M059J (cell line): ENCODE measurements at places on chromosomes 6 and 20. TPM values are rescaled to one million over a fixed set of nuclear protein-coding genes. Genes with fewer than 3 reads are reported as not detected.

- no peak for DNase-seq
These were observed 32.7 kb downstream of the TRDN start for GRCh38 chr6:123604067-123604466.

GRCh38 chr6:12527339-12527738 is 189.2 kb upstream of the PHACTR1 start:
- peak; percentile 76 for DNase-seq

- DNase-seq = no peak
These were observed 144.2 kb downstream of the PREX1 start for GRCh38 chr20:48683467-48684175.

DNA sequence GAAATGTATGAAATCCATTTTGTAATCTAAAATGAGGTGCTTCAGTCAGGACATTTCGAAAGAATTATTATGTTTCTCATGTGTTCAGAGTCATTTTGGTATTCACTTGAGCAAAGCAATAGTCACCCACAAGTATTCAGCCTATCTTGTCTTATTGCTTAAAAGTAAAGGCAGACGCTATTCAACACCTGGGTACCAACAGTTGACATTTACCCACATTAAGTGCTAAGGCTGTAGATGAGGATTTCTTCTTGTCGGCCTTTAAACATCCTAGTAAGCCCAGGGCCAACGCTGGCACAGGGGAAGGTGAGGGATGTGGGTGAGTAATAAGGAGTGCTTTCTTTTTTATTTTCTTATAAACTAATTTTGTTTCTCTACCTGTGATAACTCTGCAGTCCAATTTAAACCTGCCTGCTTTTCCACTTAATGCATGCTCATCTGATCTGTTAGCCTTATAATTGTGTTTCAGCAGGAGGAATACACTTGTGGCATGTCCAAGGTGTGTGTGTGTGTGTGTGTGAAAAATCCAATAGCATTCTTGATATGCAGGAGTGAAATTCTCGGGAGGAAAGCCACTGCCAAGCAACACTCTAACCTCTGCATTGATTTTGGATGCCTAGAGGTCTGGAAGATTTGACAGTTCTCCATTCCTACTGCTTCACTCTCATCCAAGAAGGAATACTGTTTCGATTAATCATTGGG is 252.0 kb downstream of the SOX4 start:
- no peak for DNase-seq

DNA sequence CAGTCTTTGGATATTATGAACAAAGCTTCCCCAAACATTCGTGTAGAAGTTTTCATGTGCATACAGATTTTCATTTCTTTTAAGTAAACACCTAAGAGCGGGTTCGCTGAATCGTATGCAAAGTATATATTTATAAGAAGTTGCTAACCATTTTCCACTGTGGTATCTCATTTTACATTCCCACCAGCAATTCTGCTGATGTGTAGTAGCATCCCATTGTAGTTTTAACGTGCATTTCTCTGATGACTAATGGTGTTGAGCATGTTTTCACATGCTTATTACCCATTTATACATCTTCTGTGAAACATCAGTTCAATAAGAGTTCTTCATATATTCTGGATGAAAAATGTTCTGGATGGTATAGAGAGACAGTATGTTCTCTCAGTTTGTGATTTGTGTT is 97.4 kb downstream of the IYD start:
- DNase-seq = no peak

DNA sequence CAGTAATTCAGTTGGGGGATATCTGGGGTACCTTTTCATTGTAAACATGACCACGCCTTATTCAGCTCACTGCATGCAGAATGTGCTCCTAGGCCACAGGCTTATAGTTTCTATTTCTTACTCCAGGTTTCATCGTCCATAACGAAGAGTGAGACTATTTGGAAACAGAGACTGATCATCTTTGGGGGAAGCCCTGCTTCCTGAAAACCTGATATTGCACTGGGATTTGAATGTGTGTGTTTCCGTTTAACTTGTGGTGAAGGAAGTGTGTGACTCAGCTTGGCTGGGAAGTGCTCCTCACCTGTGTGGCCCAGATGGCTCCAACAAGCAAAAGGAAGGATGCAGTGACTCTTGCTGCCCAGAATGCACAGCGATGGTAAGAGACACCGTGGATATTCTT is 19.6 kb upstream of the LTV1 start:
- DNase-seq = peak; percentile 40

DNA sequence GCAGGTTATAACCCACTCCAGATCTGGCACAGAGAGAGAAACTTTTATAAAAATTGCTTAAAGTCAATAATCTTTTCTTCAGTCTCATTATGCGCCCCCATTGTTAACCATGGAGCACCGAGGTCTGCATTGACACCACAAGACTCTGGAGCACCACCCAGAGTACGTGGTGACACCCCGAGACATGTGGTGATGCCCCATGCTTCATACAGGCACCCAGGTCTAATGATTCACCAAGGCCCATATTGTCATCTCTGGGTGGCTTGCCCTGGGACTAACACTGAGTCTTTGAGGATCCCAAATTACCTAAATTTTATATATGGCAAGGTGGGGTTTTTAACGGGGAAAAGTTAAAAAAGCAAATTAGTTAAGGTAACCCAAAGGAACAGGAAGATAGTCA is 31.1 kb downstream of the CD109 start:
- DNase-seq = no peak

DNA sequence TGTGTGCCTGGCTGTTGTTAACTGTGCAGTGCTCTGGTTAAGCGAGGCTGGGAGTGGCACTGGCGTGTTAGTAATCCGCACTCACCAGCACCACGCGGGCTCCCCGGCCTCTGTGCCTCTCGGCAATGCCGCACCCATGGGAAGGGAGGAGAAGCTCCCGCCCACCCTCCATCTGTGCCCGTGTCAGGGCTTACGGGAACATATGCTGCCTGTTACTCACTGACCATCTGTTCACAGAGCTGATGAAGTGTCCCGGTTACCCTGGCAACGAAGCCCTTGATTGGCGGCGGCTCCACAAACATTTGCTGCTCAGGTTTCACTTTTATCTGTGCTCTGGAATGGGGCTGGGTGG is 114.7 kb downstream of the PSMB1 start:
- DNase-seq = peak; percentile 100

DNA sequence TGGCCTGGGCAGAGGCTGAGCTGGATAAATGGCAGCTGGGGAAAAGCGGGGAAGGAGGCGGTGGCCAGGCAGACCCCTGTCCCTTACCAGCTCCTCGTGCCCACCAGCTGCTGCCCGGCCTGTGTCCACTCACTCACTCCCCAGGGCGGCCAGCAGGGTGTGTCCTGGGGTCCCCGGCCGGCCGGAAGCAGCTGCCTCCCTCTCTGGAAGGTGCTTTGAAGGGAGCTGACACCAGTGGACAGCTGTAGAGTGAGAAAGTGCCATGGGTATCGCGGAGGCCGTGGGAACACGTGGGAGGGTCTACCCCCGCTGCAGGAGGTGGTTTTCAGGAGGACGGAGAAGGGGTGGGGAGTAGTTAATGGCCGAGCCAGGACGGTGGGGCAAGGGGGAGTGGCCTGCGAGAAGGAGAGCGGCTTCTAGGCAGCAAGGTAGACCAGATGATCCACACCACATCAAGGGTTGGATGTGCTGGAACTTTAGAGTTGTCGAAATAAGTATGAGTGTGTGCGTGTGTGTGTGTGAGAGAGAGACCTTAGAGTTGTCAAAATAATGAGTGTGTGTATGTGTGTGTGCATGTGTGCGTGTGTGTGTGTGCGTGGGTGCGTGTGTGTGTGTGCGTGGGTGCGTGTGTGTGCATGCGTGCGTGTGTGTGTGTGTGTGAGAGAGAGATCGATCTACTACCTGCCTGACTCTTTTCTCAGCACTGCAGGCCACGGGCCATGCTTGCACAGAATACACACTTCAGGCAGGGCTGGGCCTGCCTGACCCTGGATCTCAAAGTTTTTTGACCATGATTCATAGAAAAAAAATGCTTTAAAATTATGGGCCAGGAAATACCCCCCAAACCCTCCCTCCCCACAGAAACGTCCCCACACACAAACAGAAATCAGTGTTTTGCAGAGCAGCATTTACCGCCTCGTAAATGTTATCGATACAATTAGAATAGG is 43.9 kb downstream of the CDH4 start:
- DNase-seq = peak; percentile 68

- DNase-seq = no peak
These were observed 318.5 kb upstream of the JARID2 start for GRCh38 chr6:14927398-14927797.

GRCh38 chr6:170152989-170153388 is 137.9 kb downstream of the DLL1 start:
- DNase-seq = peak; percentile 76

The CTAGE9 gene
- 0.27 TPM in 1 of 2 replicates, not detected in the other for total RNA-seq

The BNIP5 gene
- total RNA-seq = not detected in 2 replicates

The SMOC2 gene
- 0.05 and 0.47 TPM in 2 replicates for total RNA-seq

The VGLL2 gene
- not detected in 2 replicates for total RNA-seq
